ENCODE measurements at places on chromosomes 5 and 9.

DNA sequence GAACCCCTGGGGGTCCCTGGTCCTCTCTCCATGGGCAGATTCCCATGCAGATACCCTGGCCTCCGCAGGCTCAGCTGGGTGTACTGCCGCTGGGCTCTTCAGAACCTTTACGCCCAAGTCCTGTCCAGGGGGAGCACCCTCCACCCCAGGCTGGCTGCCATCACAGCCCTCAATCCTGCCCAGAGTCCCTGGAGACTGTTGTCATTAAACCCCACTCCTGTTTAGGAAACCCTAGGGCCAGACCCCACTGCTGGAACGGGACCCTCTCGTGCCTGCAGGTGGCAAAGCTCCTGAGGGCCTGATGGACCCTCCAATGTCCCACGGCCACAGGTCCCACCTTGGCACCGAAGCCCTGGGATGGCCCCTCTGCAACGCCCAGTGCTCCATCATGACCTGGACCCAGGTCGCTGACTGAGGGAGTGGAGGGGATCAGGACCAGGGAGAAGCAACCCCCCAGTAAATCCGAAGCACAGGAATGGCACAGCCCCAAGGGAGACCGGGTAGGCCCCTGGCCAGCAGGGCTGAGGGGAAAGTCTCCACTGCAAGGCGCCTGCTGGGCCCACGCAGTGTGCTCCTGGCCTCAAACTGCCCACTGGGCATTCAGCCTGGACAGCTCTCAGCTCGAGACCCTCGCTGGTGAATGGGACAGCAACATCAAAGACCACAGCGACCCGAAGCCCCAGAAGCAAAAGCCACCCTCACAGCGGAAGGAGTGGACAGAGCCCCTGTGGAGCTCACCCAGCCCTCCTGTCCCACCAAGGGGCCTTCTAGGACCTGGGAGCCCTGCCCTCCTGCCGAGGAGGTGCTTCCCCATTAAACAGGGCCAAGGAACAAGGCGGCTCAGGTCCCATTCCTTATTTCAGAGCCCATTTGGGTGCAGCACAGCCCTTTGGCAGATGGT is 8.3 kb downstream of the ZDHHC11B start:
- DNase-seq, result no peak

DNA sequence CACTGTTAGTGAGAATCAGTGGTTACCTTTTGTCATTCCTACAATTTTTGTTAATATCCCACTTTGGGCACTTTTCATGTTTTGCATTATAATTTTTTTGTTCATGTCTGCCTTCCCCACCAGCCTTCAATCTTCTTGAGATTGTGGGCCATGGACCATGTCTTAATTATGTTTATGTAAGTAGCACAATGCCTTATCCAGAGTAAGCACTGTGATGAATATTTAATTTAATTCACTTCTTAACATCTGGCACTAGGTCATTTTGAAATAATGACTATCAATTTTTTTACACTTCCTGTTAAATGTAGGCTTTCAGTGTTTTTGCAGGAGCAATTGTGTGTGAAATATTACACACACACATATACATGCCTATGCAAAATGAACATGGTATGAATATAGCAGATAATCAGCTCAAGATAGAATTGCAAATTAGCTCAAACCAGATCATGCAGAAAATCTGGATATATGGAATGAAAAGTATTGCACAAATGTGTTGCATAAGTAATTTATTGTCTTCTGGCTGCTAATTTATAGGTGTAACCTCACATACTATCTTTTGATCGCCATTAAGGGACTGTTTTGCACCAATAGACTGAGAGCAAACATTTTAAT is 5.3 kb upstream of the SHOC1 start:
- no peak for DNase-seq

DNA sequence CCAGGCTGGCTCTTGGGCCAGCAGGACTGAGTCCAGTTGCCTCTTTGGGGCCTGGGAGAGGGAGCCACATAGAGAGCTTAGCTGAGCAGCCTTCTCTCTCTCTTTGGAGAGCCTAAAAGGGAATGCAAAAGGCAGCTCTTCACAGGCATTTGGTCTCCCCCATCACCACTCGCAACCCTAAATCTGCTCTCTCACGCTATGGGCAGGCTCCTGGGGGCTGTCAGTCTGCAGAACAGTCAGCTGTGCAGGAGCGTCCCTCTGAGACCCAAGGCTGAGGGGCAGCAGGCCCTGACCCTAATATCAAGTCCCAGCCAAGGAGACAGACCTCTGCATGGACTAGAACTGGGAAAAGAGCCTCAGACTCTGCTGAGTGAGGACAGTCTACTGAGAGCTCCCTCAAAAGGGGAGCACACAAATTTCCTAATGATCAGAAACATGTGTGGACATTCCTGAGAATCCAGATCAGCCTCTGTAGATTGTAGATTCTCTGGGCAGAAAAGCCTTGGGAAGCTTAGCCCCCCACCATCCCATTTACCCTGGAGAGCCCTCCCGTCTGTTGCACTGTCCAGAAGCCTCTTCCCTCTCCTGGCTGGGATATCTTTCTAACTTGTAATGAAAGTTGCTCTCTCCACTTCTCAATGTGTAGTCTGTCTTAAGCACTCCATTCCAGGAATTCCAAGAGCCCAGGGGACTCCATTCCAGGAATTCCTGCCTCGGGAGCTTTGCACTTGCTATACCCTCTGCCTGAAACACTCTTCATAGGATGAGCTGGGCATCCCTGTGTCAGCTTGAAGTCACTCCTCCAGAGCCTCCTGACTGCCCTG is 79.4 kb downstream of the FAM114A2 start:
- no peak for DNase-seq

DNA sequence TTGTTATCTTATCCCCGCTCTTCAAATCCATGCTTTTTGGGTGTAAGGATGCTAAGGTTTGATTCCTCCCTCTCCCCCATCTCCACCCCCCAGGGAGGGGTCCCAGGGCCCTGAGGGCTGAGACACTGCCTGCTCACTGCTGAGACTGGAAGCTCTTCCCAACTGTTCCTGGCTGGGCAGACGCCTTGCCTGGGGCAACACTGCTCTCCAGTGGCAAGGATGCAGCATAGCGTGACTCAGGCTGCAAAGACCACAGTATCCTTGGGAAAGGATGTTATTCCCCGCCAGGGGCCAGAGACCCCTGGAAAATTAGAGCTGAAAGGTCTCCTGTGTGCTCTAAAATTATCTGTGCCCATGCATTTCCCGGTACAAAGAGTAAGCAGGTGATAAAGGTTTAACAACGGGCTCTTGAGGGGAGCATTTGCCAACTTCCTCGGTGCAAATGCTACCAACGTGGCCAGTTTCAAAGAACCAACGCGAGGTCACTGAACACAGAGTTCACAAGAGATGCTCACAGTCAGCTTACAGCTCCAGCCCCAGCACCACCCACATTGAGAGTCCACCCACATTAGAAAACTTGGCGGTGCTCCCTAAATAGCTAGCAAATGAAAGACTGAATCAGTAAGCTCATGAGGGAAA is 271.9 kb downstream of the NSG2 start:
- DNase-seq, result no peak

DNA sequence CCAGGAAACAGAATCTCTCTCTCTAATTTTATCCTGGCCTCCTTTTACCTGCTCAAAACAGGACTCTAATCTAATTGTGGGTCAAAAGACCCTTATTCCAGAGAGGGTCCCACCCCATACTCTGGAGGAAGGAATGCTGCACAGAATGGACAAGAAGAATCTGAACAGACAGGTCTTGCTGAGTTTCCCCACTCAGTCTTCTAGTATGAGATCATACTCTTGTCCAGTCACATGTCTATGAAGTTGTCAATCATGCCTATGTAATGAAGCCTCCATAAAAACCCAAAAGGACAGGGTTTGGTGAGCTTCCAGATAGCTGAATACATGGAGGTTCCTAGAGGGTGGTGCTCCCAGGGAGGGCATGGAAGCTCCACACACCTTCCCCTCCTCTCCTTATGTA is 123.9 kb upstream of the FER start:
- DNase-seq, result no peak

GRCh38 chr9:35397216-35397698 is 92.7 kb upstream of the RUSC2 start:
- DNase-seq, result no peak

GRCh38 chr5:142149363-142149762 is 40.8 kb downstream of the NDFIP1 start:
- no peak for DNase-seq

GRCh38 chr5:133292300-133292699 is 240.5 kb downstream of the HSPA4 start:
- DNase-seq, result no peak

DNA sequence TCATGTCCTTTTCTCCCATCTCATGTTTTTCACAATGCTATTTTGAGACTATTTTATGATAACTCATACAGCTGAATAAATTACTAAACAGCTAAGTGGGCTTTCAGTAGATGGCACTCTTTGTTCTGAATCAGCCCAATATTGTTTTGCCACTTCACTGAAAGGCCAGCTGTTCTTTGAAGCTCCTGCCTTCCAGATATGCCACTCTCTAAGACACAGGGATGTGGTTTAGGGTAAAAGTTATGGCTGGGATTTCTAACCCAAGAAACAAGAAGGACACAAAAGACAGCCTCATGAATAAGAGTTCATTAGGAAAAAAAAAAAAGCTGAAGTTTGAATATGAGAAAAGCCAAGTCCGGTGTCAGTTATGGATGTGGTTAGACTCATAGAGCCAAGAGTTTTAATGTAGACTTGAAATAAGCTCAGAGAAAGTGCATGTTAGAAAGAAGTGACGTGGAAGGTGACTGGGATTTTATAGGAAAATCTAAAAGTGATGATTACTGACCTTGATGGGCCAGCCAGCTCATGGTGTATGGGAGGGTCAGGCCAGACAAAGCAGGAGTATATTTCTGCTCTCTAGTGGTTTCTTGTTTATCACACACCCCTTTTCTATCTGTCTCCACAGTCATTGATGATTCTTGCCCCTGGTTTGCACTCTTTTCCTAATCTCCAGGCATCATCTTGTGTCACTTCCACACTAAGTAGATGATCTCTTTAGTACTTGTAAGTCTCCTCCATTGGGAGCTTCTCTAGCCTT is 488.5 kb downstream of the NR2F1-AS1 start:
- no peak for DNase-seq

GRCh38 chr9:23123048-23123632 is 676.5 kb downstream of the DMRTA1 start:
- DNase-seq, result no peak

DNA sequence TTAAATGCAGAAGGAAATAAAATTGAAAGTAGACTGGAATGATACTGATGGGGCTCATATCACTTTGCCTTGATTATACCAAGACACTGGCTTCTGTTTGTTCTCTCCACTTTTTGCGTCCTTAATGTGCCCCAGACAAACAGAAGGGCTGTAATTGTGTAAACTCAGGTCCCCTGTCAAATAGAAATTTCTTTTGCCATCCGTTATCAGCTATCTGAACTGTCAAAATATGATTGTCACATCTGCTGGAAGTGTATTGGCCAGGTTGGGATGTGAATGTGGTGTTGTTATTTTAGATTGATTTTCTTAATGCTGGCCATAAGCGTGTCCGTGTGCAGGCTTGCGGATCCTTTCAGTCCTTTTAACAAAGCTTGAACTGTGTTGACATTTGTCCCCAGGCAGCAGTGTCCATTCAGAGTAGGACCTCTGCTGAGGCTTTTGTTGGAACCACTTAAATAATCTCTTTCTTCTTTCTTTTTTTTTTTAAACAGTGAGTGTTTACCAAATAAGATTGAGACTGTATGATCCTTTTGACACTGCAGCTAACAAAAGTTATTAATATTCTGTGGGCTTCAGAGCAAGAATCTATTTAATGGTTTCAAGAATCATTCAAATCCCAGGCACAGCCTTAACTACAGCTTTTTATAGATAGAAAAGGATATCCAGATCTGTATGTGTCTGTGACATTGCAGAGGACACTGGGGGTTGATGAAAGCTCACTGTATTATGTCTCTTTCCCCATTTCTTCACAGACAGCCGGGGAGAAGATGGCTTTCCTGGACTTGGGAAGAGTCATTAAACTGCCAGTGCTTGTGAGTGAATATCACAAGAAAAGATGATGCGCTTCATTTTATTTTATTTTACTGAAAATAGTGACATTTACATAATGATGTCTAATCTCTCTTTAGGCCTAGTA is 171.7 kb downstream of the ZNF608 start:
- DNase-seq, result no peak

GRCh38 chr9:135343136-135343535 is 136.4 kb upstream of the PPP1R26 start:
- no peak for DNase-seq

- no peak for DNase-seq
These were observed 110.0 kb upstream of the RPS23 start for GRCh38 chr5:82388181-82388580.

GRCh38 chr5:1665231-1665630 is 134.4 kb downstream of the MRPL36 start:
- no peak for DNase-seq

DNA sequence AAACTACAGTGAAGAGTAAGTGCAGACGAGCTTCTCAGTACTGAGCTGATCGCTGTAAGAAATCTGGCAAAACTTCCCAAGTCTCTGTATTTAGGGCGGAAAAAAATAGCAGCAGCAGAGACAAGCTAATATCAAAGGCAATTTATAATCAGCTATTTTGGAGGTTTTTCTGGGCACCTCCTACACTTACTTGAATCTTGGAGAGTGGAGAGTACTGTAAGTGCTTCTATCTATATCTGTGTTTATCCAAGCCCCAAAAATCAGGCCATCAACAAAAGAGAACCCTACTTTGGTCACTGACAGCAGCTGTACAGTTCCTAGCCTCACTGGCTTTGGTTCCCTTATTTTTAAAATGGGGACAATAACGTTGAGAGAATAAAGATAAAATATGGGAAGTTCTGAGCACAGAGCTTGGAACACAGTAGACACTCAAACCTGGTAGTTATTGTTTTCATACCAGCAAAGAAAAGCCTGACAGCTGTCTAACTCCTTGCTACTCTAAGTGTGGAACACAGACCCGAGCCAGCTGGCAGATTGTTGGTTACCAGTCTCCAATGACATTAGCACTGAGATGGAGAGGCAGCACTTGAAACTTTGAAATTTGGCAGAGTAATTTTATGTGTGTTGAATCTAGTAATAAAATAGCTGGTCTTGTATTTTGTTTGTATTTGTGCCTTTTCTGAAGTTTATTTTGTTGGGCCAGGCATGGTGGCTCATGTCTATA is 96.0 kb upstream of the SLC28A3 start:
- DNase-seq, result no peak

DNA sequence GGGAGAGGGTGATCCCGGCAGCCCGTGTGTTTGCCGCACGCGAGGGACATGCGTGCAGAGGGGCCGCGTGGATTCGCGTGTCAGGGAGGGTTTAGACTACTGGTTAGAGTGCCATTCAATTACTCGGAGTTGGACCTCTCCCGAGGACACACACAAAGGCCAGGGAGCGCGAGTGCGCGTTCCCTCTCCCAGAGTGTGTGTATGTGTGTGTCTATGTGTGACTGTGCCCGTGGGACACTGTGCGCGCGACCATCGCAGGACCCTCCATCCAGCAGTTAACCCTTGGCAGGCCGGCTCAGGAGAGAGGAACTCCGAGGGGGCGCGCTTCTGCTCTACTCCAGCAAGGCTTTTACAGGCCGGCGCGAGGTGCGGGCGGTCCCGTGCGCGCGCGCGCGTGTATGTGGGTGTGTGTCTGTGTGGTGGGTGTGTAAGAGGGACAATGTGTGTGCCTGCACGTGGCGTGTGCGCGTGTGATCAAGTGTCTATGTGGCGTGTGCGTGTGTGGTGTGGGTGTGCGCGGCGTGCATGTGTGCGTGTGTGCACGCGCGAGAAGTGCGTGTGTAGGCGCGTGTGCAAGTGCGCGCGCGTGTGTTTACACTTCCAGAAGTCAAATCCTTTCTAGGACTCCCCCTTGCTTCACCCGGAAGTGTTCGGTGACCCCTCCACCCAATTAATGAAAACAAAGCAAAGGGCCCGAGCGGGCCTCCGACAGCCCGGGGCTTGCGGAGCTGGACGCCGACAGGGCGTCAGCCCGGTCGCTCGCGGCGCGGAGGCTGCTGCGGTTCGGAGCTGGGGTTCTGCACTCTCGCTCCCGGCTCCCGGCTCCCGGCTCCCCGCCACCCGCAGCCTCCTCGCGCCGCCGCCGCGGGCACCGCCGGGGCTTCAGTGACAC is 75.3 kb upstream of the TBCA start:
- no peak for DNase-seq

All from activated CD4-positive, alpha-beta T cell treated with anti-CD3 and anti-CD28 coated beads, Interleukin-2, amount 50 U/mL, for 1 hour (primary cell).